ENCODE measurements at places on chromosomes 7 and 10.

GRCh38 chr10:51808187-51808586 is 108.8 kb upstream of the CSTF2T start:
- DNase-seq: no peak

DNA sequence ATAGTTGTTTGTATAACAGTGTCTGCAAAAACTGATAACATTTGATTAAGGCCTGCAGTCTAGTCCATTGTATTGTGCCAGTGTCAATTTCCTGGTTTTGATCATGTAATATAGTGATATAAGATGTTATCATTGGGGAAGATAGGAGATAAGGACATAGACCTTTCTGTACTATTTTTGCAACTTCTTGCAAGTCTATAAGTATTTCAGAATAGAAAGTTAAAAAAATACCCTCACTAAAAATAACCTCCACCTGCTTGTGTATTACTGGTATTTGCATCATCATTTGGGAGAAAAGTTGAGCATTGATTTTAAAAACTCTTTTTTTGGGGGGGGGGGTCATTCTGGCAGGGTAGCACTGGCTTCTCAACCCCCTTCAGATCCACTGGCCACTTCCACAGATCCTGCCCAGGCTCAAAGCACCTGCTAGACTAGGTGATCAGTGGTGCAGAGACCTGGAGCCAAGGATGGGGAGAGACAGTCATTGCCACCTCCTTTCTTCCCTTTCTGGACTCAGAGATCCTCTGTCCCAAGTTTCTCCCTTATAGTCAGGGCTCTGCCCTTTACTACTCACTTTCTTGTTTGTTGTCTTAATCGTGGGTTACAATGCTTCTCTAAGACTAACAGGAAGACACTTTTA is 103.0 kb downstream of the RBM20 start:
- DNase-seq: no peak

- no peak for DNase-seq
Observed at GRCh38 chr10:121102706-121103105, 251.5 kb downstream of the WDR11 start.

DNA sequence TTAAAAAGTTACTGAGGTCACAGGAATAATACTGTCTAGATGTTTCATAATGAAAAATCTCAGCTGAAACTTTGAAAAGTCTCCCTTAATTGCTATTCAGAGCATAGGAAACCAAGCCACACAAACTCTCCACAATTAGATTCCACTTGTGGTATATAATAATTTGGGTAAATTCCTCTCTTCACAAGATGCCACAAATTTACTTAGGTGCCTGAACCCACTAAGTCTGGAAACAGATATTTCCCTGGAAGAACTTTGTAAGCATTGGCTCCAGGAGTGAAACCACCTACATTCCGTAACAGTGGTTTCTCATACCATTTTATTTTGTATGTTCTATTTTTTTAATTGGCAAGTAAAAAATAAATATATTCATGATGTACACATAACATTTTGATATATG is 493.4 kb downstream of the SEMA3D start:
- no peak for DNase-seq

GRCh38 chr7:91898240-91898992 is 17.9 kb upstream of the MTERF1 start:
- DNase-seq: peak; percentile 48

DNA sequence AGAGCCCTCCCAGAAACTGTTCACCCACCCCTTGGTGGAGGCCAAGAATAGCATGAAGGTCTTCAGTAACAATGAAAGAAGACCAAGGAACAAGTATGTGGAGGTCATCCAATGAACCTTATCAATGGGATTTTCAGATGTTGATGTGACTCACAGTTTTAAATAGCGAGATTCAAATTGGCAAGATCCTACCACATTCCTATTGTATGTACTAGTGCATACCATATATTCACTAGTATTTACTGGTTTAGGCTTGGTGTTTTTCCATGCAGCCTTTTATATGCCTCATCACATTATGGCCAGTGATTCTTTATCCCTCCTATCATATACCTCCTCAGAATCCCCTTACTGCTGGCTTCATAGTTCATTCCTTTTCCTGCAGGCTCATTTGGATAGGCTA is 54.4 kb downstream of the ITGB8 start:
- DNase-seq: peak; percentile 85

- DNase-seq: no peak
Observed at GRCh38 chr7:105748701-105749100, 127.7 kb downstream of the ATXN7L1 start.

- no peak for DNase-seq
Observed at GRCh38 chr7:35576031-35576573, 118.8 kb downstream of the HERPUD2 start.

DNA sequence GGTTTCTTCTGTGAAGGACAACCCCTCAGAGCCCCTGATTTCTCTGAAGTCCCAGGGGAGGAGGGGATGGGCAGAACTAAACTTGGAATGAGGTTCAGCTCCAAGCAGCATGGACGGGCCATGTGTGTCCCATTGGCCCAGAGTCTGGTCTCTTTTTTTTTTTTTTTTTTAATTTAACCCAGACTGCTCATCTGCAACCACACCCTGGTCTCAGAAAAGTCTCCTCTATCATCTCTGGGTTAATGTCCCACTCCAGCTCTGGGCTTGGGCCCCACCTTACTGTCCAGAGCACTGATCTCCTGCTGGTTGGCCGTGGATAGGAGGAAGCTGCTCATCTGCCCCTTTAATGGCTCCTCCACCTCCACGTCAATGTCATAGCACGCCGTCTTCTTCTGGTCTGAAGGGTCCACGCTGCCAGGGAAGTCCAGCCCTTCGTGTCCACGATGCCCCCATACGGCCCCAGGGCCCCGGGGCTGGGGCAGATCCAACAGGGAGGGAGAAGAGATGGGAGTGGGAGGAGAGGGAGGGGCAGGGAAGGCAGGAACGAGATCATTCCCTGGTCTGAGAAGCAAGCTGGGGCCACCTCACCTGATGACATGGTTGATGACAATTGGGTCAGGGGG is 7.7 kb downstream of the CHPF2 start:
- no peak for DNase-seq

DNA sequence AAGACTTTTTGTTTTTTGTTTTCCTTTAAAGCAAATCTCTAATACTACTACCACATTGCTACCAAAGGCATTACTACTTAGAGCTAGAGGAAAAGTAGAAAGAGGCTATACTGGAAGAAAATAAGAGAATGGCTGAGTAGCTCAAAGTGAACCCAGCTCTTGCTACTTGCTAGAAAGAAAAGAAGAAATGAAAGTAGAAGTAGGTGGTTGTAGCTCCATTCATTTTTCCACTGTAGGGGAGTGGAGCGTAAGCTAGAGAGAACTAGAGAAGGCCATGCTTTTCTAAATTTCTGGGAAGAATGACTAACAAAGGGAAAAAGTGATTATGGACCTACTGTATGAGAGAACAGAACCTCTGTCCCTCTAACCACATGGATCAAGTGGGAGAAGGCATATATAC is 184.4 kb downstream of the PON1 start:
- no peak for DNase-seq

DNA sequence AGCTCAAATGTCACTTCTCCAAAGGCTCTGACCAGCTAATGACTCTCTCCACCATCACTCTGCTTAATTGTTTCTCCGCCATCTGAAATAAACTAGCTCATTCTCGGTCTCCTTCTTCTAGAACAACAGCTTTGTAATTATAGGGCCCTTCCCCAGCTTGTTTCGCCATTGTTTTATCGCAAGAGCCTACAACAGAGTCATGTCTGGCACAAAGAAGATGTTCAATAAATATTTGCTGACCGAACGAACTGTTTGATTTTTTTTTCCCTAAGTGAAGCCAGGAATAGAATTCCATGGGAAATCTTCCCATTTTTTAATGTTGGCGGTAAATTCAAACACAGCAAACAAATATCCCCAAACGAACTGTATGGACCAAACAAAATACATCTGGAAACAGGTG is 63.8 kb upstream of the NMT2 start:
- DNase-seq: no peak

- no peak for DNase-seq
Observed at GRCh38 chr7:107414198-107414597, 55.7 kb upstream of the GPR22 start.

DNA sequence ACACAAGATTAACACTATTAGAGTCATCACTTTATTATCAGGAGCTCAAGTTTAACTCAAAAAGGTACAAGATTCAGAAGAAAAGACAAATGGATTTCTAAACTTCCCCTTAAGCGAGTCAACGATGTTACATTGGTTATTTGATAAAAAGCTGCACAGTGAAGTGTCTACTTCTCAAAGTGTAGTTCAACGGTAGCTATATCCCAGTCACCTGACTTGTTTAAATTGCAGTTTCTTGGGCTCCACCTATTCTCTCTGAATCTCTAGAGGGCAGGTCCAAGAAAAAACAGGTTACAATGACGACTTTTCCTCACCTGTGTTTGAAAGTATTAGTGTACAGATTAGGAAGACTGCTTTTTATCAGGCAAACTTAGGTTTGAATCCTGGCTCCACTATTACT is 16.6 kb downstream of the MINDY3 start:
- no peak for DNase-seq

GRCh38 chr7:155825336-155825735 is 13.1 kb upstream of the SHH start:
- no peak for DNase-seq

DNA sequence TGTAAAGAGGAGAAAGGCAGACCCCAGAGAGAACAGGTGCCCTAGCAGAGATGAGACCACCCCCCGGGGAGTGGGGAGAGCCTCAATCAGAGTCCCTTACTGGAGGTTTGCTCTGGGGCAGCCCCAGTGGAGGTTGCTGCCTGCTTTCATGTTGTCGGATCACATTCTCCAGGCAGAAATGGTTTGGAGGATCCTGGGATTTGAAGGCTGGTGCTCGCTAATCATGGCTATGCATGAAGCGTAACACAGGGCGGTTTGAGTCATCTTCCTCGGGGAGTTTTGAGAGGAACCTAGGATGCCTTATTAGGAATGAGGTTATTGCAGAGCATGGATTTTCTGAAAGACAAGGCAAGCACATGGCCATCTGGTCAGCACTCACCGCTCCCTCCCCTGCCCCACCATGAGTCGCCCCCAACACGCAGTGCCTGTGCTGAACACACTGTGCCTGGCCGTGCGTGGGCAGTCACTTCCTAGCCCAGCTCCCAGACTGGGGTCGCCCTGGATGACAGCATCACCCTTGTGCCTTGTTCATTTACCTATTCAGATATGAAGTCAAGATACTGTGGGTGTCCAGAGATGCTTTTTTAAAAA is 319.9 kb downstream of the DPP6 start:
- DNase-seq: no peak
